ENCODE measurements at places on chromosomes 1 and 21.

DNA sequence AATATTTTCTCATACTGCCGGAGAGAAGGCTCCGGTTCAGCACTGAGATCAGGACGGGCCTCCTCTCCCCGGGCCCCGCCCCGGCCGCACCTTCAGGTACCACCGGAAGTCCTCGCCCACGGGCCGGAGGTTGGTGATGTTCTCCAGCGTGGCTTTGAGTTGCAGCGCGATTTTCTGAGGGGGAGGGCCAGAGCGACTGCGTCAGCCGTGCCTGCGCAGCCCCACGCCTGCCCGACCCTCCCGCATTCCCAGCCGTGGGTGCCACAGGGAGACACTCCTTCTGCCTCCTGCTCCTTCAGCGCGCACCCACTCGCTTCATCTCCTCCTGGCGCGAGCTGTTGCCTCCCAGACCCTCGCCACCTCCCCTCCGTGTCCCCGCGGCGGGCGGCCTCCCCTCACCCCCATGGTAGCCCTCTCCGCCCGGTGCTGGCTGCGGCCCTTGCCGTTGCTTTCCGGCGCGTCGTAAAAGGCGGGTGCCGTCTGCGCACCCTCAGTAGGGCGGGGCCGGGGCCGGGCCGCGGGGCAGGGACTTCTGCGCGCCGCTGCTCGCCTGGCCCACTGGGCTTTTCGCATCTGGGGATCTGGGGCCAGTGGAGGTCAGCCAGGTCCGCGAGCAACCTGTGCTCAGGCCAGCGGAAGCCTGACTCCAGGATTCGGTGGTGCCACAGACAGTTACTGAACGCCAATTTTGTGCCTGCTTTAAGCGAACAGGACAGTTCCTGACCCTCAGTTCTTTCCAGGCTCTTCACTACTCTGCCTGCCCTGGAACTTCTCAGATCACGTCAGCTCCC lies at the start of gene CZIB:
CZIB (minus strand) TSS at position 464 of the 791 bp plus-strand sequence; CDS start at position 405, 59 bp downstream.
- DNase-seq = peak; percentile 87

DNA sequence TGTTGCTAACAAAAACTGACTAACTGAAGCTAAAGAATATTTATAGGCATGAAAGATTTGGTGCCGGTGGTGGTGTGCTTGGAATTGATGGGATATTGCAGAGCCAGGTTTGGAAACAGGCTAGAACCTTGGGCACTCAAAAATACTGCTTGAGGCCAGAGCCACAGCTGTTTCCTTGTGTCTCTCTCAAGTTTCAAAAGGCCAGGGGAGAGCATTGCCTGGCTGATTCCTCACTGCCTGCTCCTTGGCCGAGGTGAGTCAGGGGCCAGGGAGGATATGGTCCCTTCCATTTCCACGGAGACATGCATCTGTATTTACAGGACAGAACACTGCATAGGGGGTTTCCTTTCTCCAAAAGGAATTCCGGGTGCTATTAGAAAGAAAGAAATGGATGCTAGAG lies 36.1 kb upstream of the IVNS1ABP start:
- no peak for DNase-seq

- no peak for DNase-seq
These were observed 38.7 kb downstream of the SLC9A1 start for GRCh38 chr1:27116232-27116631.

DNA sequence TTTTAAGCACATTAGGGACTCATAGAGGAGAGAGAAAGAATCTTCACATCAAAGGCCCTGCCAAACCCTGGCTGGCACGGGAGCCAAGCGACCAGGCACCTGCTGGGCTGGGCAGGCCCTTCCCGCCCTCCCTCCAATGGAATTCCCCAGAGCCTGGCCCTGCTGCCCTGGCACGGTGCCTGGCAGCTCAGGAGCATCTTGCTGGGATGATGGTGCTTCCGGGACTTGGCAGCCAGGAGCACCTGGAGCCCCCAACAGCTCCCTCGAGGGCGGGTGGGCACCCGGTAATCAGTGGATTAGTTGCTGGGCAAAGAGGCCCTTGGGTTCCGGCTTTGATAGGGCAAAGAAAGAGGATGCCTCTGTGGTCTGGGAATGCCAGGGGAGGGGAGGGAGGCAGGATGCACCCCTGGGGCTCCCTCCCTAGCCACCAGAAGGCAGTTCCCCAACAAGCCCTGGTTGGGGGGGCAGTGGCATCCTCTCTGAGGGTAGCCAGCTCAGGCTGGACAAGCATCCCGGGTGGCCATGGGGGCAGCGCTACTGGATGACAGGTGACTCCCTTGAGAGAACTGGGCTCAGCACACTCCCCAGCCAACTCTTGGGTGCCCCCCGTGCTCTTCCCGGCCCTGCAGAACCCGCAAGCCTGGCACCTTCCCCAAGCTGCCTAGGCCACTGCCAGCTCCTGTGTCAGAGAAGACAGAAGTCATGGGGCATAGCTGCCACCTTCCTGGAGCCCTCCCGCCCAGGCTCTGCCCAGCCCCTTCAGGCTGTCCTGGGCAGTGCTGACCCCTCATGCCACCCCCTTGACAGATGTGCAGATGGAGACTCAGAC lies 26.4 kb downstream of the KRTAP10-1 start:
- no peak for DNase-seq

- peak; percentile 67 for DNase-seq
These were observed 7.4 kb downstream of the SEMA4A start for GRCh38 chr1:156160743-156161171.

DNA sequence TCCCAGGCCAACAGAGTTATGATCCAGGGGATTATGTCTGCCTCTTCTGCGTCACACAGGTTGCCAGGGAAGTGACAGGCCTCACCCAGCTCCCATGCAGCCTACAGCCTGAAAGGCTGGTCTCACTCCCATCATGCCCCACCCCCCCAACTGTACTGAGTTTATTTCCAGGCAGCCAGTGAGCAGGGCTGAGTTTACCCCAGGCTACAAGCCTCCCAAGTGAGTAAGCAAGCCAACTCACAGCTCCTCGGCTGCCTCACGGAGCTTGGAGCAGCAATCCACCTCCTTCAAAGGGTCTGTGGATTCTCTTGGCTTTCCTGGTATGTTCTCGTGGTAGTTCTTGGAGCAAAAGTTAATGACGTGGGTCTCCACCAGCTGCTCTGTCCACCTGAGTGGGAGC lies 1147.6 kb upstream of the ADGRL4 start:
- DNase-seq = peak; percentile 8

GRCh38 chr1:206575165-206575893 lies 36.9 kb downstream of the EIF2D start:
- peak; percentile 93 for DNase-seq

GRCh38 chr1:229479660-229480399 lies 28.3 kb downstream of the NUP133 start:
- DNase-seq = no peak

GRCh38 chr1:53618500-53619366 lies 120.2 kb downstream of the GLIS1 start:
- DNase-seq = no peak

- peak; percentile 38 for DNase-seq
These were observed 26.2 kb upstream of the C1orf105 start for GRCh38 chr1:172394141-172394751.

- DNase-seq = no peak
These were observed 201.9 kb downstream of the PLPP3 start for GRCh38 chr1:56377431-56377830.

GRCh38 chr1:215623162-215623561 lies 56.1 kb downstream of the KCTD3 start:
- DNase-seq = no peak

- no peak for DNase-seq
These were observed 80.5 kb upstream of the PRMT6 start for GRCh38 chr1:106975944-106976343.

GRCh38 chr21:44455524-44456213 lies 359 bp downstream of the LRRC3 start:
- peak; percentile 25 for DNase-seq

DNA sequence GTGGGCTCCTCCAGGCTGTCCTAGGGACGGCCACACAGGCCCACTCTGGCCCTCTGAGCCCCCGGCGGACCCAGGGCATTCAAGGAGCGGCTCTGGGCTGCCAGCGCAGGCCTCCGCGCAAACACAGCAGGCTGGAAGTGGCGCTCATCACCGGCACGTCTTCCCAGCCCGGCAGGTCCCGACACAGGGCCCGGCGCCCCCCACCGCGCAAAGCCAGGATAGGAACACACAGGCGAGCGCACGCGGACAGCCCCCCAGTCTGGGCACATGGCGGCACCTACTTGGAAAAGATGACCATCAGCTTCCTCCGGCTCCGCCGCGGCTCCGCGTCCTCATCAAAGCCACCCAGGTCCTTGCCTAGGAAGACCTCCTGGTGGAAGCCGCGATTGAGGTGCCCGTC lies 3.6 kb downstream of the SDF4 start:
- DNase-seq = no peak

DNA sequence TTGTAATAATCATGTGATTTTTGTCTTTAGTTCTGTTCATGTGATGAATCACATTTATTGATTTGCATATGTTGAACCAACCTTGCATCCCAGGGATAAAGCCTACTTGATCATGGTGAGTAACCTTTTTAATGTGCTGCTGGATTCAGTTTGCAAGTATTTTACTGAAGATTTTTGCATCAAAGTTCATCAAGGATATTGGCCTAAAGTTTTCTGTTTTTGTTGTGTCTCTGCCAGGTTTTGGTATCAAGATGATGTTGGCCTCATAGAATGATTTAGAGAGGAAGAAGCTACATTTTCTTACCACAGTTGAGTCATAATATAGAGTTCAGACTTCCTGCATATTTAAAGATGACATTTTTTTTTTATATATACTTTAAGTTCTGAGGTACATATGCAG lies 455.9 kb downstream of the PLPP3 start:
- DNase-seq = peak; percentile 45

Measured in AG10803 (cell line).